ENCODE measurements at places on chromosomes 5 and 9.

- DNase-seq = no peak
These were observed 48.6 kb upstream of the TNFAIP8 start for GRCh38 chr5:119307170-119307569.

- no peak for DNase-seq
These were observed 1.4 kb downstream of the HMGCR start for GRCh38 chr5:75338408-75338807.

DNA sequence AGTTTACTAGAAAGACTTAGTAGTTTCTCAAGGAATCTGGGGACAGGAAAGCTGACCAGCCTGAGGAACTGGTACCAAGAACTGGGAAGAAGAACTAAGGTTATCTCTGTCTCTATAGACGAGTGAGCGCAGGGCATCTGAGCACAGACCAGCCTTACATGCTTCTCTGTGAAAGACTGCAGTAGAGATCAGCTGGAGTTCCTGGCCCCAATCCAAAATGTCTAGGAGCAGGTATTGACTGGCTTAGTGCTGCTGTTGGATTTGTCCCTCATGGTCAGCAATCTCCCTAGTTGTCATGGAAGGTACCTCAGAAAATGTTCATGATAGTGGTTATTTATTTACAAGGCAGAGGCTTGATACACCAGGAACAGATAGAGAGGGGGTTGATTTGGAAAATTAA, 13.3 kb downstream of the NUP214 start:
- DNase-seq = no peak

DNA sequence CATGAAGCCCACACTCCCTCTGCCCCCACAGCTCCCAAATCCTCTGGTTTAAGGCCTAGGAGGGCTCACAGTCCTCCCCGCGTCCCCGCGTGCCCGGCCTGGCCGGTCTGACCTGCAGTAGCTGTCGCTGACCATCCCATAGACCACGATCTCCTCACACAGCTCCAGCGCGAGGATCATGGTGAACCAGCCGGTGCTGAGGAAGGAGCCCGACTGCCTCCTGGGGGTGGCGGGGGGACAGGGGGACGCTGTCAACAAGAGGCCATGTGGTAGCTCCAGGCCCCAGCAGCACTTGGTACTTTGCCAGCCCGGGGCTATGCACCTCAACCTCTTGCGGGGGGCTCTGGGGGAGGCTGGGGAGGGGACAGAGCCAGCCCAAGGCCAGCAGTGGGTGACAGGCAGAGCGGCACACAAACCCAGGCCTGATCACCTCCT, 7.0 kb downstream of the ST6GALNAC4 start:
- peak; percentile 58 for DNase-seq

DNA sequence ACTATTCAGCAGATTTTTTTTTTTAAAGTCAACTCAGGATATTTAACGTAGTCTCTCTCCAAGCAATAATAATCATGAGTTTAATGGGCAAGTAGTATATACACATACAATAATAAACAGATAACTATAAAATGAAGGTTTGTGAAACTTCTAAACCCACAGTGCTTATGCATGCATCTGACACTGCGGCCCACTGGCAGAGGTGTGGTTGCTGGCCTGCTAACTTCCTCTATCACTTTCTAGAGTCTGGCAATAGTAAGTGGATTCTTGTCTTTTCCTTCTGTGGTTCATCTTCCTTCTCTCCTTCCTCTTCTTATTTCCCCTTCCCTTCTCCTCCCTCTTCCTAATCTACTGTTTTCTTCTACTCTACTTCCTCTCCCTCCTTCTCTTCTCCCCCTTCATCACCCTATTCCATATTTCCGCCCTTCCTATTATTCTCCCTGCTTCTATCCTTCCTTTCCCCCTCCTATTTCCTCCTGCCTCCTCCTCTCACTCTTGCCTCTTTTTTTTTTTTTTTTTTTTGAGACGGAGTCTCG, 18.6 kb upstream of the AGXT2 start:
- DNase-seq = no peak

Data from osteoblast (primary cell).